ENCODE measurements at places on chromosomes 11 and 22. TPM values are rescaled to one million over a fixed set of nuclear protein-coding genes. Genes with fewer than 3 reads are reported as not detected.

Gene ESAM
- 0.54 TPM for total RNA-seq

GRCh38 chr11:119323532-119324033, 6.7 kb upstream of the MCAM start:
- H3K36me3 ChIP-seq = no peaks in the 10 kb centered on the region
- H3K27ac ChIP-seq = no peak overlapping the region
- no peaks in the 10 kb centered on the region for H3K27me3 ChIP-seq
- peak; percentile 86 for DNase-seq
- peaks cover 7% of the 10 kb centered on the region for H3K4me1 ChIP-seq

DNA sequence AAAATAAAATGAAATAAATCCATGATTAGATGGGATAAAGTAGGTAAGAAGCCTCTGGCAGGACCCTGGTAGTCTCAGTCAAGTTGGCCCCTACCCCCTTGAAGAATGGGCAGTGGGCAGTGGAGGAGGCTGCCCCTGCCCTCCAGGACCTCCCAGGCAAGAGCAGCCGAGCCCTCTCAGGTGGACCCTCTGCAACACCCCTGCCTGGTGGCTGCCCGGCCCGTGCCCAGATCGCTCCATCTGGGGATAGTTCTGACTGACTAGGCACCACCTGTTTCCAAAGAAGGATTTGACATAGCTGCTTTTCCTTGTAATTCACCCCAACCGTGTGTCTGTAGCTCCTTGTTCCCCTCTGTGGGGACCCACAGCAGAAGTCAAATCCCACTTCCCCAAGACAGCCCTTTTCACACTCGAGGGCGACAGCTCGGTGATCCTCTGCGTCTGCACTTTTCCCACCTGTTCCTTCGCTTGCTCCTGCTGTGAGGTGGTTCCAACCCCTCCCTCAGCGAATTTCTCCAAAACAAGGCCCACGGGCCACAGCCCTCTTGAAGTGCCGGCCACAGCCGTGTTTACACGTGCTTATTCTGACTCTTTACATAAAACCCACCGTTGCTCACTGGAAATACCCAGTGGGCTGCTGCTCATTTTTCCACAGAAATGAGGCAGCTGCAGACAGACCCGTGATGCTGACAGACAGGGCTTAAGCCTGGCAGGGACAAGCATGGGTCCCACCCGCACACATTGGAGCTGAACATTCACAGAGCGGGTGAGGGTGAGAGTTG, 5.5 kb upstream of the TMPRSS13 start:
- DNase-seq = no peak
- H3K4me1 ChIP-seq = peaks cover 5% of the 10 kb centered on the region
- H3K36me3 ChIP-seq = no peaks in the 10 kb centered on the region
- no peak overlapping the region for H3K27ac ChIP-seq
- peaks cover 4% of the 10 kb centered on the region for H3K27me3 ChIP-seq
- no peak overlapping the region for H3K4me3 ChIP-seq

DNA sequence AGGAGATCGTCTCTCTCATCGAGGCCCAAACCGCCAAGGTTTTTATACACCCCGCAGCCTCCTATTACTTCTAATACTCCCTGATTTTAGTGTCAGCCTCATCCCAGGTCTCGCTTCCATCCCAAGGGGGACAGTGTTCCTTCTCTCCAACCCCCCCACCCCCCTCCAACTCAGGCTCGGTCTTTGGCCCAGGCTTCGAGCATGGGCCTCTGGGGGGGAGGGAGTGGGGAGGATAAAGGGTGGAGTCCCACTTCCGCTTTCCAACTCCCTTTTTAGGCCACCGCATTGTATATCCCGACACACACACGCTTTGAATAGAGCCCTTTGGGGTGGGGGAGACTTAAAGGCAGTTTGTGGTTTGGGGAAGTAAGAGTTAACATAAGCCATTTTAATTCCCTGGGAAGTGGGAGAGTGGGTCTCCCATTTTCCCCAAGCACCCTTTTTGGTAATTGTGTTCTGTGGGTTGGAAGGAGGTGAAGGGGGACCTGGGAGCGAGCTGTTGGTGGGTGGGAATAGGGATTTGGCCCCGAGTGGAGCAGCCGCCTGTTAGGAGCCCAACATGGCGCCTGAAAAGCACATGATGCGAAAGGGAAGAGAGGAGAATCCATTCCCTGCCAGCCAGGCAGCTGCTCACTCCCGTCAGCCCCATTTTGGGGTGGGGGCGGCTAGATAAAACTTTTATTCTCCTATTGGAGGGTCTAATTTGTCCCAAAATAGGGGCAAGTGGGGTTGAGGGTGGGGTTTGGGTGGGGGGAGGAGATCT, 844 bp downstream of the PCF11 start:
- peak overlapping the region; percentile 99 for H3K27ac ChIP-seq
- peak; percentile 52 for DNase-seq
- peaks cover 3% of the 10 kb centered on the region for H3K27me3 ChIP-seq
- H3K4me1 ChIP-seq = peaks cover 15% of the 10 kb centered on the region
- H3K4me3 ChIP-seq = peak overlapping the region; percentile 99

GRCh38 chr22:21639359-21639758, 2.7 kb upstream of the SDF2L1 start:
- peaks cover 12% of the 10 kb centered on the region for H3K4me1 ChIP-seq
- DNase-seq = no peak
- H3K27ac ChIP-seq = no peak overlapping the region
- no peaks in the 10 kb centered on the region for H3K36me3 ChIP-seq
- H3K27me3 ChIP-seq = peaks cover 9% of the 10 kb centered on the region

DNA sequence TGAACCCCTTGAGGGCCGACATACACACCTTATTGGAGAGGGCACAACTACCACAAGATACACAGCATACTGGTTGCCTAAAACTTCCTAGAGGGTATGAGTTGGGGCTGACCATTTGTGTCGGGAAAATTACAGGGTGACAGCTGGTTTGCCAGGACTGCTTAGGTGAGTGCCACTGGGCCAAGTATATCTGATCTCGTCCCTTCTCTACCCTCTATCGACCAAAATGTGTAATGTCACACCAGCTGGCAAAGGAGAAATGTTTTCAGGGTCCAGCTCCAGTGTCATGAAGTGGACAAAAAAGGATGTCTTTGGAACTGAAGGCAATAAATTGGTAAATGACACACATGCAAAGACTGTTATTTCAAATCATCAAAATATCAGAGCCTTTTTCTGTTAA, 126.1 kb downstream of the PGR start:
- no peaks in the 10 kb centered on the region for H3K36me3 ChIP-seq
- no peak overlapping the region for H3K4me3 ChIP-seq
- no peaks in the 10 kb centered on the region for H3K27me3 ChIP-seq
- DNase-seq = no peak
- no peaks in the 10 kb centered on the region for H3K4me1 ChIP-seq
- no peak overlapping the region for H3K27ac ChIP-seq

- H3K27me3 ChIP-seq = no peaks in the 10 kb centered on the region
- no peak overlapping the region for H3K4me3 ChIP-seq
- DNase-seq = no peak
- H3K27ac ChIP-seq = no peak overlapping the region
These were observed 109.8 kb downstream of the PKNOX2 start for GRCh38 chr11:125274309-125274708.

- H3K27me3 ChIP-seq = peaks cover 2% of the 10 kb centered on the region
- H3K4me3 ChIP-seq = no peak overlapping the region
- no peaks in the 10 kb centered on the region for H3K4me1 ChIP-seq
- no peaks in the 10 kb centered on the region for H3K36me3 ChIP-seq
- H3K27ac ChIP-seq = no peak overlapping the region
- DNase-seq = no peak
These were observed 23.3 kb downstream of the ELF5 start for GRCh38 chr11:34490304-34490703.

Gene CDC42BPG
- 2.3 TPM for total RNA-seq

GRCh38 chr11:116224889-116225200, 547.9 kb downstream of the BUD13 start:
- peaks cover 10% of the 10 kb centered on the region for H3K36me3 ChIP-seq
- H3K4me1 ChIP-seq = peaks cover 33% of the 10 kb centered on the region
- peak overlapping the region; percentile 85 for H3K27ac ChIP-seq
- peak overlapping the region; percentile 50 for H3K4me3 ChIP-seq

Gene ARHGEF17
- total RNA-seq = 43.3 TPM

DNA sequence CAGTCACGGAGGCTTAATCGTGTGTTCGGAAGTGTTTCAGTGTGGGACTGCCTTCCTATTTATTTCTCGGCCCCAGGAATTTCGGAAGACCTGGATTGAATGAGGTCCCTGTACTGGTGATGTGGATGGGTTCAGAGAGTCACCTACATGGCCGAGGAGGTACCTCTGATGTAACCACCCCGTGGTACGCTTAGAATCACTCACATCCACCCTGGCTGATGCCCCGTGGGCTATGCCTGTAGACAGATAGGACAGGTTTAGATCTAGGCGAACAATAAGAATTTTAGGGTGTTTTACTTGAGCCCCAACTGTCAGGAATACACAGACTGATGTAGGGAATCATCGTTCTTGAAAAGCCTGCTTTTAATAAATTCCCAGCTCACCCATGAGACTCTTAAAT, 2.0 kb downstream of the MPPED1 start:
- no peak for DNase-seq
- no peak overlapping the region for H3K27ac ChIP-seq
- H3K36me3 ChIP-seq = peaks cover 5% of the 10 kb centered on the region
- H3K27me3 ChIP-seq = peaks cover 24% of the 10 kb centered on the region

DNA sequence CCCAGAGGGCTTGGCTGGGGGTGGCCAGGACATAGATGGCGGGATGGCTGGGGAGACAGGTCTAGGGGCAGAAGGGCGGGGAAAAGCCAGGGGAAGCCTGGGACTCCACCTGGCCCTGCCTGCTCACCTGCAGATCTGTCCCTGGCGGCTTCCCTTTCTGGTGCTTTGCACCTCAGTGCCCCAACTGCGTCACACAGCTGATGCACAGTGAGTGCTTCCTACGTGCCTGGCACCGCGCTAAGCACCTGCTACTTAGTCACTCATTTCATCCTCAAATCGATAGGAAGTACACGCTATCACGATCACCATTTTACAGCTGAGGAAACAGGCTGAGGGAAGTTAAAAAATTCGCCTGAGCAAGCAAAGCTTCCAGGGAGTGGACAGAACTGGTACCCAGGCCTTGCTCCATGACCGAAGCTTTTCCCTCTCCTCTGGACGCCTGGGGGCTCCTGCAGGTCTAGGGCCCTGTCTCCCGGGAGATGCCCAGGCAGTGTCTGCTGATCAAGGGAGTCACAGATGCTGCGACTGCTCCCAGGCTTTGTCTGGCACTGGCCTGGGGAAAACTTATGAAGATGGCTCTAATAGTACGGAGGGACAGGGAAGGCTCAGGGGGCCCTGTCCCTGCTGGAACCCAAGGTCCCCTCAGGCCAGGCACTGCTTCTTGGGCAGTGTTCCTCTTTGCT, 63.0 kb upstream of the TTLL12 start:
- H3K36me3 ChIP-seq = no peaks in the 10 kb centered on the region
- no peak overlapping the region for H3K4me3 ChIP-seq
- peaks cover 3% of the 10 kb centered on the region for H3K27me3 ChIP-seq

Gene OVCH2
- total RNA-seq = not detected

- H3K36me3 ChIP-seq = no peaks in the 10 kb centered on the region
- H3K27me3 ChIP-seq = peaks cover 8% of the 10 kb centered on the region
- H3K27ac ChIP-seq = peak overlapping the region; percentile 43
- peak overlapping the region; percentile 56 for H3K4me3 ChIP-seq
- no peak for DNase-seq
These were observed 1.6 kb downstream of the KIAA1671 start for GRCh38 chr22:24954114-24954463.

- H3K4me3 ChIP-seq = no peak overlapping the region
- H3K4me1 ChIP-seq = no peaks in the 10 kb centered on the region
- H3K27me3 ChIP-seq = peaks cover 20% of the 10 kb centered on the region
- H3K27ac ChIP-seq = no peak overlapping the region
- no peaks in the 10 kb centered on the region for H3K36me3 ChIP-seq
These were observed 3.6 kb upstream of the ACR start for GRCh38 chr22:50734343-50734771.

GRCh38 chr22:21681566-21682370, 16.0 kb downstream of the PPIL2 start:
- H3K4me1 ChIP-seq = no peaks in the 10 kb centered on the region
- no peak for DNase-seq
- H3K4me3 ChIP-seq = no peak overlapping the region
- no peak overlapping the region for H3K27ac ChIP-seq

DNA sequence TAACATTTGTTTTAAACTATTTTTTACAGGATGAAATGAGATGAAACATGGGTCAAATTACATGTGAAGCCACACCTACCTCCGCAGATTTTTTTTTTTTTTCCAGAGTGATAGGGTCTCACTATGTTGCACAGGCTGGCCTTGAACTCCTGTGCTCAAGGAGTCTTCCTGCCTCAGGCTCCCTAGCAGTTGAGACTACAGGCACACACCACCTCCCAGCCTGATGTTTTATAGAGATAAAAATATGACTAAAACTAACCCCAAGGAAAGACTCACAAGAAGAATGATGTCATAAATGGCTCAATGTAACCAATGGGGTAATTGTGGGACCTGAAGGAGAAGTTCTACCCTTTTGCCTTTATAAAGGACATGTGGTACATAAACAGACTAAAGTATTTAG, 52.3 kb upstream of the SOX6 start:
- H3K4me1 ChIP-seq = no peaks in the 10 kb centered on the region
- no peak for DNase-seq
- H3K4me3 ChIP-seq = no peak overlapping the region
- H3K36me3 ChIP-seq = no peaks in the 10 kb centered on the region
- H3K27me3 ChIP-seq = peaks cover 12% of the 10 kb centered on the region

Gene TRIM29
- total RNA-seq = not detected

GRCh38 chr11:6664551-6664950, 8.9 kb upstream of the DCHS1 start:
- no peak for DNase-seq
- no peaks in the 10 kb centered on the region for H3K4me1 ChIP-seq
- no peak overlapping the region for H3K4me3 ChIP-seq
- H3K27ac ChIP-seq = no peak overlapping the region

Gene MS4A6E
- total RNA-seq = not detected

- H3K27me3 ChIP-seq = no peaks in the 10 kb centered on the region
- H3K36me3 ChIP-seq = peaks cover 5% of the 10 kb centered on the region
- no peak for DNase-seq
- H3K4me3 ChIP-seq = no peak overlapping the region
- peaks cover 2% of the 10 kb centered on the region for H3K4me1 ChIP-seq
These were observed 9.8 kb downstream of the KRTAP5-6 start for GRCh38 chr11:1706634-1707400.

DNA sequence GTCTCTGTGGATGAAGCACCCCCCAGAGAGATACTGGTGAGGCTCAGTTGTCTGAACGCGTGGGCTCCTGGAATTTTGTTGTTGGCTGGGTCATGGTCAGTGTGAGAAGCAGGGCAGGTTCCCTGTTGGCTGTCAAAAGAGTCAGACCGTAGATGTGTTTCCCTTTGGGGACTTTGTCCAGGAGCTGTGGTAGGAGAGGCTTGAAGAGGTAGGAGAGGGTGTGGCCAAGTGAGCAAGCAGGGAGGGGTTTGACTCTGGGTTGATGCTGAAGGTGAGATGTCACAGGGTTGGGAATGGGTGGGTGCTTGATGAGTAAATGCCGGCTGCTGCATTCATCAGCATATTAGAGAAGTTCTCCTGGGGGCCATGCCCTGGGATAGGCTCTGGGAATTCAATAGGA, 803.2 kb downstream of the TBC1D22A start:
- H3K4me1 ChIP-seq = no peaks in the 10 kb centered on the region
- H3K27ac ChIP-seq = no peak overlapping the region
- peaks cover 17% of the 10 kb centered on the region for H3K36me3 ChIP-seq
- DNase-seq = no peak
- peaks cover 7% of the 10 kb centered on the region for H3K27me3 ChIP-seq
